GM10248 (cell line): ENCODE measurements at places on chromosomes 16 and 17.

DNA sequence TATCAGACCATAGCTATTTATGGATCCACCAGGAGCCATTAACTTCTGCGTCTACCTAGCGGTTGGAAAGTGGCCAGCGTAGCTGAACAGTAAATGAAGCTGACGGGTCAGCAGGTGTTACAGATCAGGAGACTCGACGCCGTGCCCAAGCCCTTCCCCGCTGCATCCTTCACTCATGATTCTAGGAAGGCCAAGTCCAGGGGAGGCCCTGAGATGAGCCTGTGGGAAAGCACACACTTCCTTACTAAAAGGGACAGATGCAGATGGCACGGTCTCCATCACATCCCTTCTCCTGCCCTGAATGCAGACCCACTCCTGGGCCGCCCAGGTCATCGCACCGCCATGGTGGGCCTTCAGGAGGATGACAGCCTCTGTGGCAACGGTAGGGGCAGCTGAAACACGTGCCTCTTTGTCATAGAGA, 67.7 kb upstream of the DNAH17 start:
- no peak for DNase-seq

DNA sequence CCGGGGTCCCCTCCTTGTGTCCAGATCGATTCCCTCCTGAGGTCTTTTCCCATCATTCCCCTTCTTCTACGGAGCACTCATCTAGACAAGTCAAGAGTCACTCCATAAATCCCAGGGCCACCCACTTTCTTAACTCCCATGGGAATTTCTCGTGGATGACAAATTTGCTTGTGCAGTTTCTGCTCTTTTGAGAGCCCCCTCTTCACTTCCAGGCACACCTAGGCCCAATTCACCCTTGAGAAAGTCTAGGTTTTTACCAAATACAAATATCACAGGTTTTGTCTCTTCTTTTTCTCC, 522 bp upstream of the POLDIP2 start:
- DNase-seq, result no peak

- peak; percentile 80 for DNase-seq
These were observed 43.8 kb upstream of the DHX40 start for GRCh38 chr17:59521465-59522126.

GRCh38 chr17:37146086-37147064, 197.6 kb downstream of the AATF start:
- no peak for DNase-seq

DNA sequence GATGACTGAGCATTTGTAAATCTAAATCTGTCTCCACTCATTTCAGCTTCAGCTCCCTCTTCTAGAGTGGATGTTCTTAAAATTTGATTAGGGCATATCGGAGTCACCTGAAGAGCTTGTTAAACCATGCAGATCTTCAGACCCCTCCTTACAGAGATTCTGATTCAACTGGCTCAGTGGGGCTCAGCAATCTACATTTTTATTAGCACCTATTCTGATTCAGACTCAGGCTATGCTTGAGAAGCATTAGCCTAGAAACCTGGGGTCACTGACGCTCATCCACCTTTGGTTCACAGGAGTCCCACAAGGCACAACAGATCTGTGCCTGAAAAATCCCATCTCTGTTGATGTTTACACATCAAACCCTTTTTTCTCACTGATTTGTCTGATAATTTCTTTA, 365.6 kb downstream of the GRIN2A start:
- no peak for DNase-seq

- no peak for DNase-seq
These were observed at the start of gene KRT27 for GRCh38 chr17:40782450-40782849. Gene KRT27 (minus strand): TSS chr17:40782550. CDS start chr17:40782493, 57 bp downstream.

DNA sequence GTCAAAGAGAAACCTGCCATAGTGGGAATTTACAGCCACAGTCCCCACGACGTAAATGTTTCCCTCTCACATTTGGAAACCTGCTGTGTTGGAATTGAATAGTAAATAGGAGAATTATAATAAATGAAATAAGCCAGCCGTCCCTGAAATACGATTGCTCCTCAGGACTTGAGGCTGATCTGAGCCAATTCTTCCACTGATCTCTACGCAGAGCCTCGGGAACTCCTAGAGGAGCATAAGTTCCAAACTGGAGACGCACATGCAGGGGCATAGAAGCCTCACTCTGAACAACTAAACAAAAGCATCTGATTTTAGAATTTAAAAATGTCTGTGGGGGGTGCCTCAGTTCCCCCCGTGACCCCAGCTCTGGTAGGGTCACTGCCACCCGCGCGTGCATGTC, 10.2 kb upstream of the TEX19 start:
- no peak for DNase-seq

GRCh38 chr17:28657756-28658155, 4.0 kb downstream of the SDF2 start:
- DNase-seq, result no peak

DNA sequence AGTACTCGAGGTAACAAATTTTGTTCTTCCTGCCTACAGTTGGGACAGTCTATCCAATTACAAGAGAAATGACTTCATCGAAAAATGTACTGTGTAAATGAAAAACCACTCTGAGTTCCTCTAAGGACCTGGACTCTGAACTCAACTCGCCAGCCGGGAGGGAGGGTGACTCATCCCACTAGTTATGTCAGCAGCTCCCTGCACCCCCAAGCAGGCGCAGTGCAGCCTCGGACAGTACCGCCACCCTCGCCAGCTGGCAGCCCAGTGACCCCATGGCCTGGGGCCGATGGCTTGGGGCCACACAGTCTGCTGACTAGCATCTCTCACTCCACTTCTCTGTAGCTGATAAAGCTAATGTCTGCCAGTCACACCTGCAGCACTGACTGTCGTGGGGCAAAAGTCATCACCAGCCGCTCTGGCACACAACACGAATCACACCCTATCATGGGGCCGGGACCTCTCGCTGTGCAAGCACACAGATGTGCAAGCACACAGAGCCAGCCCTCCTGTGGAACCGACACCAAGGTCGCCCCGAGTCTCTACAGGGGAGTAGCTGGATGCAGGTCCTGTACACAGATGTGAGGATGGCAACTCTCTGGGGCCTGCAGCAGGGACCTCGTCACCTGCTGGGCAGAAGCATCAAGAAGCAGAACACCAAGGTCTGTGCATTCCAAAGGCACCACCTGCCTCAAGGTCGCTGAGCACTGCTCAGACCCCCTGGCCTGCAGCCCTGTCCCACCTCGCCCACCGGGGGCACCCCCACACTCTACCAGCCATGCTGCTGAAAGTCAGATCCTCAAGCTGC, 5.7 kb downstream of the CSNK1D start:
- no peak for DNase-seq

DNA sequence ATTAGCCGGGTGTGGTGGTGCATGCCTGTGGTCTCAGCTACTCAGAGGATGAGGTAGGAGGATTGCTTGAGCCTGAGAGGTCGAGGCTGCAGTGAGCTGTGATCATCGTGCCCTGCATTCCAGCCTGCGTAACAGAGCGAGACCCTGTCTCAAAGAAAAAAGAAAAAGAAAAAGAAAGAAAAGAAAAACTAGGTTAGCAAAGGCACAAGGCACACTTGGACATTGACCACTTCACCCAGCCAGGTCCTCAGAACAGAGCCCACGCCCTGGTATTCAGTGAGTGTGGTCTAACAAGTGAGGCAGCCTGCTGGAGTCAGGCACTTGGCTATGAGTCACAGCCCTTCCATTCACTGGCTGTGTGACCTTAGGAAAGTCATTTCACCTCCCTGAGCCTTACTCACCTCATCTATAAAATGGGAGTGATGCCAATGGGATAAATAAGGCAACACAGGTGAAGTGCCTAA, 10.4 kb downstream of the MILR1 start:
- no peak for DNase-seq
